ENCODE measurements at places on chromosomes 12 and 14.
A peak's percentile ranks its signal among the peaks of the same experiment; 100 is the strongest.

GRCh38 chr14:104238424-104239184 is 100.2 kb downstream of the KIF26A start:
- no peak for ATAC-seq

DNA sequence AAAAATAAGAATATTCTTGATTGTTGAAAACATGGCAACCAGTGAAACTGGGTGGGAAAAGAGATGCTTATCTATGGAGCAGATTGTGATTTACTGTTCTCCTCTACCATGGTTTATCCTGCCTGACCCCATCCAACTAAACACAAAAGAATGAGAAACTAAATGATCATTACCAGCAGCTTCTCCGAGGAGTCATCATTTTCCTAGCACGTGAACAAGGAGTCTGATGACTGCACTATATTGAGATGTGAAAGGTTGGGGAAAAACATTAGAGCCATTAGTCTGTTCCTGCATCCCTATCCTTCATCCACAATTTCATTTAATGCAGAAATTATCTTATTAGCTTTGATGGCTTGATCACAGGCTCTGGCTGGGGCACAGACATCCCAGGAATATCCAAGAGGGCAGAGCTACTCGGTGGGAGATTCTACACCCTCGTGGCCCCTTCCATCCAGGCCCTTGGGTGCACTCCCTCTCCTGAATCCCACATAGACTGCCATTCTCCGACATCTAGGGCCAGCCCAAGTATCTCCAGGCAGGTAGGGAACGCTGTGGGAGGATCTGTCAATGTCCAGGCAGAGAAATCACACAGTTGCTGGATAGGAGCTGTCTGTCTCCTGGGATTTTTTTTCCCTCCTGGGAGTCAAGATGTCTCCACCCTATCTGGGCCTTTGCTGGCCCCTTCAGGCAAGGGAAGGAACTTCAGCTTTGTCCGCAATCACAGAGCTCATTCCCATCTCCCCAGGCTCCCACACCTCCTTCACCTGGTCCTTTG is 43.3 kb upstream of the DHRS4 start:
- peak; percentile 67 for ATAC-seq

GRCh38 chr14:73717266-73717665 is 3.1 kb upstream of the PNMA1 start:
- no peak for ATAC-seq

- no peak for ATAC-seq
These were observed 47.6 kb downstream of the ANO4 start for GRCh38 chr12:100842156-100842555.

- ATAC-seq: no peak
These were observed 17.9 kb downstream of the RTL1 start for GRCh38 chr14:100885617-100886016.

- no peak for ATAC-seq
These were observed 48.2 kb downstream of the FOXN3 start for GRCh38 chr14:89368490-89369477.

- no peak for ATAC-seq
These were observed 5.8 kb downstream of the RAB21 start for GRCh38 chr12:71760471-71760870.

DNA sequence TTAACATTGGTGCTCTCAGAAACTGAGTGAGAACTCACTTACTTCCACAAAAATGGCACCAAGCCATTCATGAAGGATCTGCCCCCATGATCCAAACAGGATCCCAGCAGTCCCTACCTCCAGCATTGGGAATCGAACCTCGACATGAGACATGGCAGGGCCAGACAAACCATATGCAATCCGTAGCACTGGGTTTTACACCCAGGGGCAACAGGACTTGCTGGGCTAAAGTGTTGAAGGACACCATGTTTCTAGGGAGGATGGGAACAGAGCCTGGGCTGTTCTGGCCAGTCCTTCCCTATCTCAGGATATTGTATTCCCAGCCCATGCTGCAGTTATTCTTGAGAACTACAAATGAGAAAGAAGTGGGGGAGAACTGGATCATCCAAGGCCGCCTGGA is 36.6 kb downstream of the SERPINA3 start:
- no peak for ATAC-seq

DNA sequence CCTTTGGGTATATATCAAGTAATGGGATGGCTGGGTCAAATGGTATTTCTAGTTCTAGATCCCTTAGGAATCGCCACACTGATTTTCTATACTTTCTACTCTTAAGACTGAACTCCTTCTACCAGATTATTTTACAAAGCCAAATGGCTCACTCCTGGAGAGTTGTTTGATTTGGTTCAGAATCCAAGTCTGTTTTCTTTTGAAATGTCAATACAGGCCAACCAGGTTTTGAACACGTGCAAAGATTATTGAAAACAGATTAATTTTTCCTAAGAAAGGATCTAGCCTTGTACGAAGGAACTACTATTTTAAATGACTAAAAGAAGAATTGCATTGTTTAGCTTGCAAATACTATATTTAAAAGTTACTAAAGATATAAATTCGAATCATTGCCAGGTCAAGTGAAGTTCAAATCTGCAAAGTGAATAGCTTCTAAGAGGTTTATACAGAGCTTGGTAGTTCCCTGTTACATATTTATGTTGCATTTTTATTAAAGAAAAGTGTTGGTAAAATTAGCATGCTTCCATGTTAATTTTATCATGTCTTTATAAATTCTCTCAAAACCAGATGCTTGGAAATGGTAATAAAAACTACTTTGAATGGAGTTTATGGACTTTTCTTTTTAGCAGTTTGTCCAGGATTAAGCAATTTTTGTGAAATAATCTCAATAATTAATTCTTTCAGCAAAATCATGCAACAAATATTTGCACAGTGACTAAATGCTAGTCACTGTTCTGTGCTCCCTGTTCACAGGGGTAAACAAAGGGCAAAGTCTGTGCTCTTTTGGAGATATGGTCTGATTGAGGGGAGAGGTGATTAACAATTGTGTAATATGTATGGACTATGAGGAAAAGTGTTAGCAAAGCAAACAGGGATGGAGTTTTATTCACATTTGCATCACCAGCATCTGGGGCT is 38.9 kb downstream of the GPR65 start:
- no peak for ATAC-seq

DNA sequence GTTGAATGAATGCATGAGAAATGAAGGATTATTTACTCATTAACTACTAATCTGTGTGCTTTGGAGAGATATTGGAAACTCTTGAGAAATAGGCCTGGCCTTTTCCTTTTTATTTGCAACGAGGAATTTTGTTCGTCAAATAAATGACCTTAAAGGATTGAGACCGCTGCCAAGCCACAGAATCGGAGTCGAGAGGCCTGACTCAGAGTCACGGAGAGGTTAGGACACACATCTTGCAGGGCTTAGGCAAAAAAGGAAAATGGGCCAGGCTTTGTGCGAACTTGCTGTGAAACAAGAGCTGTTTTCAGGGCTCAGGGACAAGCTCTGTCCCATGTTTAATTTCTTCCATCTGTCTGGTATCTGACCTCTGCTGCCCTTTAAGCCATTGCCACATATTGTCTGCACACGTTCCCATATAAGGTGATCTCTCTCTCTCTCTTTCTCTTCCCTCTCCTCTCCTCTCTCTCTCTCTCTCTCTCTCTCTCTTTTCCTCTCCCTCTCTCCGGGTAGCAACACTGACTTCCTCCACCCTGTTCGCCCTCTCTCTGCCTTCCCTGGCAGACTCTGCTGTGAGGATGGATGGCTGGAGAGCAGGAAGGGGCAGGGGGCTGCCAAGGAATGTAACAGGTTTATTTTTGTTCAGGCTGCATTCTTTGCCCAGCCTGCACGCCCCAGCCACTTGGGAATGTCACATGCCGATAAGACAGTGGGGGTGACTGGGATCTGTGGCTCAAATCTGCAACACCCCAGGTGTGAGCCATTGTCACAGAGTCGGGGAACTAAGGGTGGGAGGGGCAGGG is 14.9 kb upstream of the IFT81 start:
- peak; percentile 75 for ATAC-seq
